ENCODE measurements at places on chromosomes 1 and 21.

GRCh38 chr1:24295535-24295934 lies 23.6 kb upstream of the GRHL3 start:
- DNase-seq: no peak

- no peak for DNase-seq
Observed at GRCh38 chr1:119766374-119766794, 2.3 kb downstream of the HMGCS2 start.

- DNase-seq: no peak
Observed at GRCh38 chr1:88139633-88140032, 544.4 kb upstream of the PKN2 start.

- DNase-seq: peak; percentile 43
Observed at GRCh38 chr21:38352536-38353219, 95.9 kb downstream of the KCNJ15 start.

GRCh38 chr21:44485254-44485793 lies 30.0 kb downstream of the LRRC3 start:
- DNase-seq: no peak

DNA sequence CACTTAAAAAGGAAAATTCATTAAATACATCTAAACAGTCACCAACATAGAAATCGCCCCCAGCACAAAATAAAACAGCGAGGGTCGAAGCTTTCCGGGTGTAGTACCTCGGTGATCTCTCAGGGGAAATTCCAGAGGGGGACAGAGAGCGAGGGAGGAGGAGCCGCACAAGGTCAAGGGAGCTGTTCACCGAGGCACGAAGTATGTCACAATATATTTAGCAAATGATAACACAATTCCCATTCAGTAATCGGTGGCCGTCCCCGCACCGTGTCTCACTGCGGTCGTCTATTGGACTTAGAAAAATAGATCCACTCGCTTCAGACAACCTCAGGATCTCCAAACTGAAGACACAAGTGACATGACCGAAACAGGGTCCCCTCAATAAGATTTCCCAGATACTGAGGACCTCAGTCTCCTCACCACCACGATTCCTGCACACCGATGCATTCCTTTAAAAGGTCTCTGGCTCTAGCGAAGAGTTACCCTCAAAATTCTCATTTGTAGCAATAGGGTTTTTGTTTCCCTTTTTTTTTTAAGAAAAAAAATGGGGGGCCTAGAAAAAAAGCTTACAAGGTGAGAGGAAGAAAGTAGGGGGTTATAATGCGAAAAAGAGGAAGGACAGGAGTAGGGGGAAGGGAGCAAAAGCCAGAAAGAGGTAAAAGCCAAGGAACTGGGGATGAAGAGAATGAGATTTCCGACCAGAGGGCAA lies 1.1 kb downstream of the LPGAT1 start:
- DNase-seq: no peak

GRCh38 chr1:38153066-38153777 lies 106.6 kb upstream of the POU3F1 start:
- DNase-seq: no peak

GRCh38 chr1:117198097-117198496 lies 12.6 kb downstream of the VTCN1 start:
- no peak for DNase-seq

DNA sequence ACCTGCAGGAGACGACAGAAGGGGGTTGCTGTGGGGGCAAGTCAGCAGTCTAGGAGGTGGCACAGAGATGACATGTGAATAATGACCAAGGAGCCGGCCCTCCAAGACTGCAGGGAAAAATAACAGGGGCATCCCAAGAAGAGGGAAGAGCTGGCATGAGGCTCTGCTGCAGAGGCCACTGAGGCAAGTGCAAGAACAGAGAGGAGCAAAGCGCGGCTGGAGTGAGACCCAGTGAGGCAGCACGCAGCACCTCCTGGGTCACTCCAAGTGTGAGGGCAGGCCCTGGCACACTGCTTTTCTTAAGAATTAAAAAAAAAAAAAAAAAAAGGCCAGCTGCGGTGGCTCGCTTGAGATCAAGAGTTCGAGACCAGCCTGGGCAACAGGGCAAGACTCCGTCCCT lies 80.1 kb downstream of the SLC66A1 start:
- DNase-seq: no peak

DNA sequence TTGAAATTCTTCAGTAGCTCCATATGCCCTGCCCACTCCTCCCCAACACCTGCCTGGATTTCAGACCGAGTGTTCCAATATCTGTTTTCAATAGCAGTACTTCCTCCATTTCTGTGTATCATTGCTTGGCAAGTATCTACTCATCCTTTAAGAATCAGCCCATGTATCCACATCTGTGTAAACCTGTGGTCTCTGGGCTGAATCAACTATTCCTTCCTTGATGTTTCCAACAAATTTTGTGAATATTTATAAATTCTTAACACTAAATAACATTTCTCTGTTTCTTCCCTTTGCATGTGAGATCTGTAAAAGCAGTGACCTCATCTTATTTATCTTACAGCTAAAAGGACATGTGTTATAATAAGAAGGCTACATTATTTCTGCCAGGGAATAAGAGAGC lies 26.0 kb upstream of the UAP1 start:
- DNase-seq: no peak

DNA sequence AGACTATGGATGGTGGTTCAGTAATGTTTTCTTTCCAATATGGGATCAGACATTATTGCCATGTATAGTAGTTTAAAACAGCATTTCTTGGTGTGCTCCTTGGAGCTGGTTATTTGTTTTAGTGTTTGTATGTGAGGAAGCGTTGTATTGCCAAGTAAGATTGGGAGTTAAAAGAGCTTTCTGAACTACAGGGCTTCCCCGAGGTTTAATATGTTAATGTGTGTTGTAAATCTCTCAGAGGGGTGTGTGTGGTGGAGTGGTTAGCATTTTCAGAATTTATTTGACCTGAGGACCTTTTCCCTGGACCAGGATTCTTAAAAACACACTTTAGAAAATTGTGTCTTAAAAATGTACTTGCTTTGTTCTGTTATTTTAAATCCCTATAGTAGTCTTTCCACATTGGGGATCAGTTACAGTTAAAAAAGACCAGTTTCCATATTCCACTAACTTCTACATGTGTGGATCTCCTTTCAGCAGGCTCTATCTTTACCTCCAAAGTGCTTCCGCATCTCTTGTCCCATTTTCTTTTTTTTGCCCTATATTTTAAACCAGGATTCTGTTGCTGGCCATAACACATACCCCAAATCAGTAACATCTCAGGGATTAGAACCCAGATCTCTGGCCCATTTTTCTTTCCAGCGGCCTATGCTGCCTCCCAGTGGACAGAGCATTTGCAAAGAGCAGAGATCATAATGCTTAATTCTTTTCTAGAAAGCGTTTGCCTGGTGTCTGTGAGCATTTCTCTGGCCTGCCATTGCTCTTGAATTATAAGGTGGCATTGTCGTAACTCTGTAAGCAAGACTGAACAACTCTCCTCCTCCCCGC lies 58.6 kb downstream of the PBX1 start:
- peak; percentile 52 for DNase-seq

- DNase-seq: no peak
Observed at GRCh38 chr1:158146165-158146564, 34.5 kb upstream of the CD1D start.

GRCh38 chr1:93692026-93692425 lies 10.4 kb upstream of the BCAR3 start:
- no peak for DNase-seq

DNA sequence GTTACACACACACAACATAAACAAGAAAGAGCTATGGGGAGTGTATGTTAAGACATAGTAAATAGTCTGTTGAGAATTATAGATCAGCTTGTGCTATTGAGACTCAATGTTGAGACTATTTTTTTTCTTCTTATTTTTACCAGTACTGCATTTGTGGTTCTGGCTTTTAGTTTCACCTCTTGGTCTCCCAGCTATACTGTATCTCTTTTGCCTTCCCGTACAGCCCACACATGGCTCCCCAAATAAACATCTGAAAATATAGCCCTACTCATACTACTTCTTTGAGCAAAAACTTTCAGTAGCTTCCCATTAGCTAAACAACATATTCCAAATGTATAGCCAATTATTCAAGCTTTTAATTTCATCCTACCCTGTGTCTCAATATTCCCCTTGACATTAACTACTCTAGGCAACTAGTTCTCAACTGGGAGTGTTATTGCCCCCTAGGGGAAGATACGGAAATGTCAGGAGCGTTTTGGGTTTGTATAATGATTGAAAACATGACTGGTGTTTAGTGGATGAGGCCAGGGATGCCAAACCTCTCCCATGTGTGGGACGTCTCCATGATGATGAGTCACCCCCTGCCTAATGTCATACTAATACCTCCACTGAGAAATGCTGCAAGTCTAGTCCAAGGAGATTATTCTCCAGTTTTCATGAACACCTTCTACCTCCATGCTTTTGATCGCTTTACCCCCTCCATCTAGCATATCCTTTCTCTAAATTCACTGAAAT lies 6.8 kb downstream of the RPE65 start:
- DNase-seq: peak; percentile 41

GRCh38 chr1:150543500-150544143 lies 5.6 kb upstream of the ADAMTSL4 start:
- DNase-seq: peak; percentile 37

GRCh38 chr21:33964706-33965325 lies 49.2 kb upstream of the ATP5PO start:
- DNase-seq: no peak

DNA sequence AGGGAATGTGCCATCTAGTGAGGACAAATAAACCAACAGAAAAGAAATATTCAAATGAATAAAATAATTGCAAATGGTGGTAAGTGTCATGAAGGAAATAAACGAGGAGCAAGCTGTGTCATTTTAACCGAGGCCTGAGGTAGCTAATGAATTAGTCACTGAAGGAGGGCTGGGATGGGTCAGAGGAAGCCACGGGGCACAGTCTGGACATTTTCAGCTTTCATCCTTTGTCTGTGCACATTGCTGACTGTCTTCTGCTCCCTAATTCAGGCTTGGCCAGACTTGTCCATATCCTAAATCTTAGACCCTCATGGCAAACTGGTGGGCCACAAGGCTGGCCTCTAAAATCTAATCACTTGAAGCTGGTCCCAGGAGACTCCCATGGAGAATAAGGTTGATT lies 138.4 kb downstream of the RHOU start:
- no peak for DNase-seq

GRCh38 chr1:221392453-221392852 lies 349.4 kb downstream of the DUSP10 start:
- DNase-seq: no peak

GRCh38 chr21:45882645-45883044 lies 98.9 kb upstream of the COL6A1 start:
- DNase-seq: no peak

- DNase-seq: no peak
Observed at GRCh38 chr21:37866027-37866426, 50.2 kb downstream of the KCNJ6 start.

GRCh38 chr1:151613282-151613780 lies 1.5 kb downstream of the SNX27 start:
- no peak for DNase-seq

DNA sequence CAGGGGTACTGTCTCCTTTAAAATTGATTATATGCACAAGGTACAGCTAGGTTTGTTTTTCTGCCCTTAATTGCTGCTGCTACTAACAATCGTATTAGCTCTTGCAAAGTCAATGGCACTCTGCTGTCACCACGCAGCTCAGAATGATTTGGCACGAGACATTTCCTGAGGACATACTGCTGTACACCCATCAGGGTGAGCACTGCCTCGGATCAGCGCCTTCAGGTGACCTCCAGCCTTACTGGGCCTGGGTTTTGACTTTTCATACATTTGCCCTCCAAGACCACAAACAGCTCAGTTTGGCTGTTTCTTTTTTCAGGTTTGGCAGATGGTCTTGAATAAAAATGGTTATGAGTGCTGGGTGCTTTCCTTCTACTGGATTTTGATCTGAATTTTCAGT lies 110.9 kb downstream of the NTPCR start:
- peak; percentile 23 for DNase-seq
